Parietal lobe (tissue), 2 donors: ENCODE measurements at places on chromosomes 5 and 9. TPM values are rescaled to one million over a fixed set of nuclear protein-coding genes. Genes with fewer than 3 reads are reported as not detected.

MIER3 gene
- 37.2 TPM for total RNA-seq

DMRT1 gene
- not detected for total RNA-seq

ADAMTS16 gene
- total RNA-seq = 3.4 TPM

F12 gene
- 3.4 TPM for total RNA-seq

CARTPT gene
- 0.63 TPM for total RNA-seq

TMOD1 gene
- total RNA-seq = 42.6 TPM

GMCL2 gene
- total RNA-seq = not detected

ORM1 gene
- total RNA-seq = not detected

PRRC1 gene
- total RNA-seq = 62.6 TPM

RUSC2 gene
- total RNA-seq = 66.4 TPM

PRRT1B gene
- total RNA-seq = not detected

THBS4 gene
- total RNA-seq = 3.4 TPM

MXD3 gene
- 10.3 TPM for total RNA-seq

CDH9 gene
- total RNA-seq = 14.7 TPM

TICAM2 gene
- 0.31 TPM for total RNA-seq

FBP2 gene
- not detected for total RNA-seq

ABCA1 gene
- total RNA-seq = 41.6 TPM

GGTA1 gene
- 1.9 TPM for total RNA-seq

PCDHGA9 gene
- 38.2 TPM for total RNA-seq

PCSK5 gene
- 17.5 TPM for total RNA-seq

ANKRD20A1 gene
- 5.9 TPM for total RNA-seq

ZNF169 gene
- 21.9 TPM for total RNA-seq

SGCD gene
- 7.8 TPM for total RNA-seq

SPINK13 gene
- total RNA-seq = not detected

SEMA6A gene
- total RNA-seq = 71.4 TPM

ENTPD8 gene
- not detected for total RNA-seq

UBTD2 gene
- total RNA-seq = 62.9 TPM

FOXD4L6 gene
- 1.3 TPM for total RNA-seq

NSA2 gene
- total RNA-seq = 54.1 TPM

SOWAHA gene
- total RNA-seq = 3.1 TPM

EFNA5 gene
- total RNA-seq = 15.7 TPM

NME5 gene
- total RNA-seq = 8.8 TPM

ANKRD55 gene
- total RNA-seq = 0.63 TPM

DMGDH gene
- 3.1 TPM for total RNA-seq

BTNL8 gene
- not detected for total RNA-seq

PIP5KL1 gene
- total RNA-seq = 3.4 TPM

GTF2H2 gene
- 54.5 TPM for total RNA-seq

EMB gene
- total RNA-seq = 3.1 TPM

RAPGEF6 gene
- total RNA-seq = 97.3 TPM

ERAP2 gene
- 6.6 TPM for total RNA-seq

SLC36A3 gene
- total RNA-seq = not detected
